COLO829 (cell line): ENCODE measurements at places on chromosomes 13 and 19.

DNA sequence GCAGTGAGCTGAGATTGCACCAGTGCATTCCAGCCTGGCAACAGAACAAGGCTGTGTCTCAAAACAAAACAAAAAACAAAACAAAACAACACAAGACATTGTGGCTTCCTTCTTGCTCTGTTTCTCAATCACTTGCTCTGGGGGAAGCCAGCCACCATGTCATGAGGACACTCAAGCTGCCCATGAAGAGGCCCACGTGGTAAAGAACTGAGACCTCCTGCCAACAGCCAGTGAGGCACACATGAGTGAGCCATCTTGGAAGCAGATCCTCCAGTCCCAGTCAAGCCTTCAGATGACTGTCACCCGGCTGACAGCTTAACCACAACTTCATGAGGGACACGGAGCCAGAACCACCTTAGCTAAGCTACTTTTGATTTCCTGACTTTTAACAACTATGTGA is 25.2 kb downstream of the CPT1C start:
- no peak for DNase-seq

- no peak for DNase-seq
Measured at GRCh38 chr13:111488486-111489132, 168.2 kb downstream of the TEX29 start.

DNA sequence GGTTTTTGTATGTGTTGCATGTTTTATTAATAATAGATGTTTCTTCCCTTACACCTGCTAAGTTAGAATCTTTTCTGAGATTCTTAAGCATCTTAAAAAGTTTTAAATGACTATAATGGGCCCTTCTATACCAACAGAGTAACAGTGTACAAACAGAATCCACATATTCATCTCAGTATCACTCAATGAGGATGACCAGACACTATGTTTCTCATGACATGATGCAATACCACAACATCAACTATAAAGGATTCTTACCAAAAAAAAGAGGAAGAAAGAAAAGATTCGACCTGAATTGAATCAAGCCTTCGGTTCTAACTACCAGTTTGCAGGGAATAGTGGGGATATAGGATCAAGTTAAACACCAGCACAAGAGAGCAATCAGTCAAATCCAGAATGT is 56.5 kb downstream of the INTS6 start:
- no peak for DNase-seq

DNA sequence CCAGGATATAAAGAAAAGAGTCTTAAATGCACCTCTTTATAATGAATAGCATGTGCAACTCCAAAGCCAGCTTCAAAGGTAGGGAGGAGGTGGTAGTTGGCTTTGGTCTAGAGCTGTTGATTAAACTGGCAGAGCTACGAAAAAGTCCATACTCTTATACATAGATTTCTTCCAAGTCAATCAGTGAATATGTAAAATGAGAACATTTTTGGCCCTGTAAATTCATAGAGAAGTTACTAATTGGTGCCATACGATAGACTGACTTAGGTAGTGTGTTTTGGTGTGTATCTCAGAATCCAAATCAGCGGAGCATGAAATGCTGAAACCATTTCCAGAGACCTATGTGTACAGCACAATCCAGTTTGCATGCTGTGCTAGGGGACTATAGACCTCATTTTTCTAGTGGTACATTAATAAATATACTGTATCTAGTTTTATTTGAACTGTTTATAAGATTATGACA is 17.1 kb upstream of the DPY19L3 start:
- no peak for DNase-seq

DNA sequence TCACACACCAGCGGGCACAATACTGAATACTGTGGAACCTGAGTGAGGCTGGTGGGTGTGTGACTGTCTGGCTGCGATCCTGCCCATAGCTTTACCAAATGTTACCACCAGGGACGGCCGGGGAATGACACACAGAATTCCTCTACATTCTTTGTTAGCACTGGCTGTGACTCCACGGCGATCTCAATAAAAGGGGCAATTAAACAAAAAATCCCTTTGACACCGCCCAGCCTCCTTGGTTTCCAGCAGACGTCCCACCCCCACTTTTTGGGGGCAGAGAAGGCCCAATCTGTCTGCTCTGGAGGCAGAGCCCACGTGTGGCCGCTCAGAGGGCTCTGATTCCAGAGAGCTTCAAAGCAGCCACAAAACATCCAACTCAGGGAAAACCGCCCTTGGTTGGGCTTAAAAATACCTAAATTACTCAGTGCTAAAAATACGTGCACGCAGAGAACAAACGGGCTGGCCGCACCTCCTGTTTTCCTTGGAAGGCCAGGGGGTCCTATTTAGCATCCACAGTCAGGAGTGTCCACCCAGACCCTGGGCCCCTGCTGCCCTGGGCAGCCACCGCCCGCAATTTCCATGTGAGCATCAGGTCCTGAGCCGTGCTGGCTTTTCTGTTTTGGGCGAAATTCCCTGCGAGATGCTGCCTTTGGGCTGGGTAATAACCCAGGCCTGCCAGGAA is 47.8 kb downstream of the GADD45B start:
- DNase-seq, result no peak

DNA sequence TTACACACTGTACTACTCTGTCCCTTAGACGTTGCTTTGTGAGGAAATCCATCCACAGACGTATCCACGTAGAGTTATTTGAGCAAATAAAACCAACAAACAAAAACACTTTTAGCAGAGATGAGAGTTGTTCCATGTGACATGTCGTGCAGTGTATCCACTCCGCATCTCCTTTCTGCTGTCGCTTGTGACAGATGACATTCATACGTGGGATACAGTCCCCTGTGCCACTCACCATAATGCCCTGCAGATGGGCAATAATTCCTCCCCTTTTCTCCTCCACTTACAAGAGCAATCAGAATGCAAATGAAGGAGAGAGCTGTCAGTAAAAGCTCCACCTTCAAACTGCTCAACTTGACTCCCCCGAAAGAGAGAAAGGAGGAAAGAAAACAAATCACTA is 26.0 kb downstream of the IRS2 start:
- DNase-seq, result no peak

DNA sequence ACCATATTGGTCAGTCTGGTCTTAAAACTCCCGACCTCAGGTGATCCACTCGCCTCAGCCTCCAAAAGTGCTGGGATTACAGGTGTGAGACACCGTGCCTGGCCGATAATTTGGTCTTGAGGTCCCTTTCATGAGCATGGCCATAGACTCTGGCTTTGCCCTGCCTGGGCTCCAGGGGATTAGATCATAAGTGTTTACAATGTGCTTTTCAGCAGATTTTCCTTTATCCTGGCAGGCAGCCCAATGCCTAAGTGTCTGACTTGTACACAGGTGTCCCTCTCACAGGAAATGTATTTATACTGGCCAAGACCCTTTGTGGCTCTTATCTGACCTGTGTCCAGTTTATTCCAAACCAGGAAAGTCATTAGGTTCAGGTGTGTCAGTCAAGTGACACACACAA is 15.9 kb downstream of the BCAM start:
- no peak for DNase-seq

GRCh38 chr13:60080850-60081249 is 82.9 kb downstream of the DIAPH3 start:
- DNase-seq, result no peak

DNA sequence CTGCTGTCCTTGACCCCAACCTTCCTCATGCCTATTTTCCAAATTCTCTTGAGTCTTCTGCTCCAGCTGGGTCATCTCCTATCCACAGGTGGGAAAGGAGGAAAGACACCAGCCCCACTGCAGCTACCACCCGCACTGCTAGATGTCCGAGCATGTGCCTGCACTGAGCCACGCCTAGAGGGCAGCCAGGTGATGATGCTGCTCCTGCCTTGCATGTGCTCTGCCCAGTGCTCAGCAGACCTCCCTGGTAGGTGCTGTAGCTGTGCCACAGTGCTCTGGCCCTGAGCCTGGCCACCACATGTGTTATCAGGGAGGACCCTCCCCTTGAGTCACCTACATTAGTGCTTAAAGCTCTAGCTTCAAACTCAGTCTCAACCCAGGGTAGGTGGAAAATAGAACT is 6.9 kb upstream of the CYSLTR2 start:
- no peak for DNase-seq

DNA sequence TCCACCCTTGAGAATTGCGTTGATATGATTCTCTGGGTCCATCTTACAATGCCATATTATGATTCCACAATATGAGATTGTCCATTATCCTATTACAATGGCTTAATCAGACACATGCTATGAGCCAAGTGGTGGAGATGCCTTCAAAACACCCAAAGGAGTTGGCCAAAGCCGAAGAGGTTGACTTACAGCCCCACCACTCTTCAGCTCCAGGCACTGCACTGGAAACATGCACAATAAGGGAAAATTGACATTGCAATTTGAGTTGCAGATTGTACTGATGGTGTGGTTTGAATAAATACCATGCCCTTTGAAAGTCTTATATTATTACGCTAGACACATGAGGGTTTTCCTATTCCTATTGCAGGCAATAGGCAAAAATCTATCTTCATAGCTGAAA is 75.4 kb upstream of the TNFSF11 start:
- DNase-seq, result no peak

DNA sequence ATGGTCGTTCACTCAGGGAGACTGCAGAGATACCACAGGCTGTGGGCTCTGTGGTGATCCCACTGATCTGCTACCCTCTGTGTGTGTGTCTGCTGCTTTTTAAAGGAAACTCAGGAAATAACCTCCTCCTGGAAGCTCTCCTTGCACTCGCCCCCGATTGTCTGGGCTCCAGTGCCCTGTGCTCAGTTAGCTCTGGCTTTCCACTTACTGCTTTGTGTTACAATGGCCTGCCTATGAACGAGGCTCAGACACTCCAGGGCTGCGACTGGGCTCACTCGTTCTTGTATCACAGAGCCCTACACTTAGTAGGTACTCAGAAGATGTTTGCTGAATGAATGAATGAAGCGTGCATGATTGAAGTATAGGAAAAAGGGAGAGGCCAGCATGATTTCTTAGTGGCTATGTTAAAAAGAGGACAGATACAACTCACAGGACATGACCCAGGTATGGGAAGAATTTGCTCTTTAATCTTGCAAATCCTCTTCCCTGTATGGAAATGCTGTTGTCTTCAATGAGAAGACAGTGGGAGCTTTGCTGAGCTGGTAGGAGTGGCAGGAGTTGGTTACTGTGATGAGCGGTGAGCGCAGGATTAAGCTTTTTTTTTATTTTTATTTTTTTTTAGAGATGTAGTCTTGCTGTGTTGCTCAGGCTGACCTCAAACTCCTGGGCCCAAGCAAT is 26.4 kb downstream of the B3GLCT start:
- no peak for DNase-seq

- DNase-seq, result no peak
Measured at GRCh38 chr13:101869553-101869952, 417.1 kb downstream of the ITGBL1 start.

GRCh38 chr19:56750658-56751057 is 79.1 kb upstream of the ZNF835 start:
- DNase-seq, result no peak

DNA sequence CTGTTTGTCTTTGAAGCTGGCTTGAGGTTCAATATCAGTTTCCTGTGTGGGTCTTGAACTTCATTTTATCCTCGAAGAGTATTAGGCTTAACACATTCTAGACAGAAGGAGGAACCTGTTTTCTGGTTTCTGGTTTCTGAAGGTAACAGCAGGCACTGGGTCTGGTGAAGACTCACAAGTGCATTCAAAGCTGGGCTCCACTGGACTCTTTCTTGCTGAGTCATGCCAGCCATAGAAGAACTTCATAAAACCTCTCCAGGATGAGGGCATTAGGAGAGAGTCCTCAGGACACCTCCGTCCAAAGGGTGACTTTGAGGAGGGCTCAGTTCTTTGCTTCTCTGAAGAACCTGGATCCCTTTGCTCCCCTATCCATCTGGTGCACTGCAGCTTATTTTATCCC is 668.6 kb upstream of the SLC10A2 start:
- no peak for DNase-seq

DNA sequence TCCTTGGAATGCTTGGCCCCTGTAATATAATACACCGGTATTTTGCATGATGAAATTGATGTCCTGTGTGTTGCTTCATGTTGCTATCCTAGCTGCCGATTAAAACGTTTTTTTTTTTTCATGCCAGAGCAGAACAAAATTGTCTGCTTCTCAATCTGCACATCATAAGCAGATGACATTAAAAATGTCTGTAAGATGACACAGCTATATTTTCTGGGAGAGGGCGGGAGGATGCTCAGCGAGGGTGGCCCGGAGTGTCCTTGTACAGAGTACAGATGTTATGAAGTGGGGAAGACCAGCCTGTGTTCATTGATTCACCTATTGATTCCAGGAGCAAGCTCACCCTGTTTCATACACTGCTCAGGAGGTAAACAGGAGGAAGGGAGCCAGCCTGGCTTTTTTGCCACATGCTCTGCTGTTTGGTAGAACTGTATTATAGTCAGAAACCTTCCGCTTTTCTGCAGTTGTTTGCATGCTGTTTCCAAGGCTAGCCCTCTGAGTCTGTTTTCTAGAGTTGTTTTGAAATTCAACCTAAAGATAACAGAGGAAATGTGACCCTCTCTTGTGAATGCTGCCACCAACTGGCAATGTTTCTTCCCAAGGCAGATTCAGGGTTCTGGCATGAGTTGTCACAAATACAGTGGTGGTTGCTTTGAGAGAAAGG is 4.7 kb upstream of the IRS2 start:
- DNase-seq, result peak; percentile 26

- DNase-seq, result peak; percentile 12
Measured at GRCh38 chr13:101751488-101751887, 299.0 kb downstream of the ITGBL1 start.

GRCh38 chr19:11397089-11397610 is 13.0 kb upstream of the EPOR start:
- no peak for DNase-seq

GRCh38 chr13:76929320-76929719 is 19.0 kb upstream of the ACOD1 start:
- DNase-seq, result no peak

DNA sequence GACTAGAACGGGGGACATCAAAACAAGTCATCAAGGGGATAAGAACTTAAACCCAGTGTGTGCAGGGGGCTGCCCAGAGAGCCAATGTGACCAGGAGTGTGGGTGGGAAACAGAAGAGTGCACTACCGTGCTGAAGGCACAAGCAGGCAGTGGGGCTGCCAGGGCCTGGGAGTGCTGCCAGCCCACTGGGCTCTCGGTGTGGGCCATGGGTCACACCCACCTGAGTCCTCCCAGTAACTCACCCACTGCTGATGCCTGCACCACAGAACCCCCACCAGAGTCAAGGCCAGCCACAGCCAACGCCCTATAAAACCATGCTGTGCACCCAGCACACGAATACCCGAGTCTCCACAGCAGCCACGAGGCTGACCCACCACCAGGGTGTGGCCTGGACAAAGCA is 8.5 kb downstream of the MED26 start:
- DNase-seq, result no peak

- no peak for DNase-seq
Measured at GRCh38 chr19:39542206-39542605, 2.2 kb upstream of the EID2 start.
